Naive thymus-derived CD4-positive, alpha-beta T cell (primary cell): ENCODE measurements at places on chromosomes 2 and 18. TPM values are rescaled to one million over a fixed set of nuclear protein-coding genes. Genes with fewer than 3 reads are reported as not detected.

Gene ELOA2
- total RNA-seq = not detected

Gene MGAT5
- total RNA-seq = 40.3 TPM

Gene DRC1
- not detected for total RNA-seq

Gene STPG4
- not detected for total RNA-seq

Gene SLC8A1
- total RNA-seq = 0.95 TPM

Gene DYNAP
- total RNA-seq = not detected

Gene SULT1C3
- not detected in 2 replicates for total RNA-seq

Gene DNAH6
- total RNA-seq = 2.3 TPM

Gene GAREM1
- total RNA-seq = 0.13 TPM

Gene CLIP4
- total RNA-seq = 48.7 TPM

Gene SMYD1
- not detected in 2 replicates for total RNA-seq

Gene GKN1
- not detected for total RNA-seq

Gene TMEM163
- total RNA-seq = 0.71 TPM

Gene ZNF804A
- not detected for total RNA-seq

Gene SCN9A
- total RNA-seq = not detected

Gene FAM228A
- total RNA-seq = 1.4 TPM

Gene ANKRD30BL
- not detected in 2 replicates for total RNA-seq

Gene VWA3B
- total RNA-seq = not detected

Gene KCNF1
- total RNA-seq = not detected

Gene SLC19A3
- total RNA-seq = not detected

Gene ANKRD39
- 18.8 TPM for total RNA-seq

Gene AP1S3
- total RNA-seq = 2.1 TPM

Gene CPO
- total RNA-seq = not detected

Gene NRBP1
- 121 TPM for total RNA-seq

Gene IL1R1
- 0.30 TPM for total RNA-seq

Gene FBXO41
- 13.2 TPM for total RNA-seq

Gene NR4A2
- 2.2 TPM for total RNA-seq

Gene CD226
- total RNA-seq = 87.7 TPM

Gene SLC16A14
- 0.49 TPM for total RNA-seq

Gene OSR1
- not detected for total RNA-seq

Gene OR6B2
- not detected for total RNA-seq

Gene RUFY4
- total RNA-seq = 6.6 and 6.8 TPM in 2 replicates

Gene FBXO15
- total RNA-seq = 4.8 TPM

Gene REG3G
- not detected for total RNA-seq

Gene ANKRD29
- 0.18 and 0.24 TPM in 2 replicates for total RNA-seq

Gene FAM117B
- 46.5 TPM for total RNA-seq

Gene METTL21A
- total RNA-seq = 14.6 TPM
